SJSA1 (cell line): ENCODE measurements at places on chromosomes 12 and 14. TPM values are rescaled to one million over a fixed set of nuclear protein-coding genes. Genes with fewer than 3 reads are reported as not detected.

DNA sequence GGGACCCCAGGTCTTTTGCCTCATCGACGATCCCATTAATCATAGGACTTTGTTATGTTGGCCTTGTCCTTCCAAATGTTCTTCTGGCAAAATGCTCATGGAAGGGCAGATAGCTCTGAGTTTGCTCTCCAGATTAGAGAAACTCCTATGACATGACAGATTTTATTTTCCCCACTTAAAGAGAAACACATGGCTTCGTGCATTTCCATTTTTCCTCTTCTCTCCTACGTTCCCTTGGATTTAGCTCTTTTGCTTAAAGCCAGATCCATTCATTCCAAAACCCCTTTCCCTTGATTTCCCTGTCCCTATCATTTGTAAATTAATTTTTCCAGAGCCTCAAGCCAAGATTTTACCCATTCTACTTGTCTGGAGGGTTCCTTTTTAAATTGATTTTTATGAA lies 2.9 kb downstream of the PRIMA1 start:
- no peak for DNase-seq

Gene GRIN2B
- not detected in 2 replicates for total RNA-seq

Gene FAM234B
- total RNA-seq, result 3.5 and 6.8 TPM in 2 replicates

DNA sequence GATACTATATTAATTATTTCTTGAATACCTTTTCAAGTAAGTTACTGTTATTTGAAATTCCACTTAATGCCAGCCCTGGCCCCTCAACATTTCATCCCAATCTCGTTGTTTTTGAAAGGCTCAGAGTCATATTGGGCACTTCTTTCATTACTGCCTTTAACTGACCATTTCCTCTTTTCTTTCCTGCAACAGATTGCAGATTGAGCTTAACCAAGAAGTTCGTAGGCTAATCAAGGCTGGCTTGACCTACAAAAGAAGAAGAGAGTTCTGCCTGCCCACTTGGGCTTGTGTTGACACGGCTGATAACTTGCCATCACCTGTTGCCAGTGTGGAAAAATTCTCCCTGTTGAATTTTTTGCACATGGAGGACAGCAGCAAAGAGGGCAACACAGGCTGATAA lies 91.0 kb downstream of the FLRT2 start:
- DNase-seq, result no peak

Gene CIDEB
- not detected in 2 replicates for total RNA-seq

Gene SLC6A13
- not detected in 2 replicates for total RNA-seq

DNA sequence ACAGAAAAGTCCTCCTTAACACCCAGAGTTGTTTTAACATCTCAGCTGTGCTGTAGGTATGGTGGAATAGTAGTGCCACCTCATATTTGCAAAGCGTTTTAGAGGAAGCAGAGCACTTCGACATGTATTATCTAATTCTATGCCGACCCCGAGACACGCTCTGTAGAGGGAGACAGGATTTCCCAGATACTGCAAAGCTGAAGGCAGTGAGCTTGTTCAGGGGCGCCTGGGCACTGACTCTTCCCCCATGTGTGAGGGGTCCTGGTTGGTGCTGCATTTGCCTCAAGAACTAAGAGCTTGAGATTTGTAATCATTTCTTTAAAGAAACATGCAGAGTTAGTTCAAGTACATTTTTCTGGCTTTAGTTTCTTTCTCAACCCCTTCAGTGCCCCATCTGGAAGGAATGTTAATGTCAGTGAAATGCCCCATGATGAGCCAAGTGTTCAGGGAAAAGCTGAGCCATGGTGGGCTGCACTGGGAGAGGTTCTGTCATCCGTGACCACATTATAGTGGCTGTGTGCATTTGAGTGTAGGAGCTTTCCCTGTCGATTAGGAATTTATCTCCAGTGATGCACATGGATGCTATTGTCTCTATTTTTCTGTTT lies 66.3 kb downstream of the MBIP start:
- DNase-seq, result no peak

Gene CCDC196
- total RNA-seq, result not detected in 2 replicates

DNA sequence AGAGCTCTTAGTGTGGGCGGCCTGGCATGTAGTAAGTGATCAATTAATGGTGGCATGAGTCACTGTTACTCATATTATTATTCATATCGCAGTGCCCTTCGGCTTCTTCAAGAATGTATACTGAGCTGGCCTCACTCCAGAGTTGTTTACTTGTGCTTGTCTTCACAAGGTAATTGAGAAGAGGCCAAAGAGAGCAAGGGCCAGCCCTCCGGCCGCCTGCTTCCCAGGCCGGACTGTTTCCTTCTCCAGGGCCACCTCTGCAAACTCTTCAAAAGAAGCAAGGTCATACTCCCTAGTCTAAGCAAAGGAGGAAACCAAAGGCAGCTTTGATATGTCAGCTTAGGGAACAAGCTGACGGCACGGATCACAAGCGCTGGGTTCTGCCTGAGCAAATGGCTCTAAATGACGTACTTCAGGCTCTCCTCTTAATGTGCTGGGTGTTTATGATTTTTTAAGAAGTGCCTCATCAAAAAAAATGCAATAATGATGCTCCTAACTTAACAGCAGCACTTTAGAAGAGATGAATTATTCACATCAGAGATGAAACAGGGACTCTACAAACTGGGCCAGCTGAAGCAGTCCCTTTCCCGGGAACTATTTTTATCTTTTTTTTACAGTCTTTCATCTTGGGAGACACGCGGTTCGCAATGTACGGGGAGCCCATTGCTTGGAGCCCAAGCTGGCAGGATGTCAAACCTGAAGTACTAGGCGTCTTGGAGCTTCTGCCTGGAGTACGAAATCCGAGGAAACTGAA lies 65.6 kb upstream of the DLK1 start:
- DNase-seq, result no peak

Gene PRH2
- total RNA-seq, result not detected in 2 replicates

Gene MAP3K12
- total RNA-seq, result 6.7 and 8.6 TPM in 2 replicates

Gene ANKS1B
- not detected in 2 replicates for total RNA-seq

DNA sequence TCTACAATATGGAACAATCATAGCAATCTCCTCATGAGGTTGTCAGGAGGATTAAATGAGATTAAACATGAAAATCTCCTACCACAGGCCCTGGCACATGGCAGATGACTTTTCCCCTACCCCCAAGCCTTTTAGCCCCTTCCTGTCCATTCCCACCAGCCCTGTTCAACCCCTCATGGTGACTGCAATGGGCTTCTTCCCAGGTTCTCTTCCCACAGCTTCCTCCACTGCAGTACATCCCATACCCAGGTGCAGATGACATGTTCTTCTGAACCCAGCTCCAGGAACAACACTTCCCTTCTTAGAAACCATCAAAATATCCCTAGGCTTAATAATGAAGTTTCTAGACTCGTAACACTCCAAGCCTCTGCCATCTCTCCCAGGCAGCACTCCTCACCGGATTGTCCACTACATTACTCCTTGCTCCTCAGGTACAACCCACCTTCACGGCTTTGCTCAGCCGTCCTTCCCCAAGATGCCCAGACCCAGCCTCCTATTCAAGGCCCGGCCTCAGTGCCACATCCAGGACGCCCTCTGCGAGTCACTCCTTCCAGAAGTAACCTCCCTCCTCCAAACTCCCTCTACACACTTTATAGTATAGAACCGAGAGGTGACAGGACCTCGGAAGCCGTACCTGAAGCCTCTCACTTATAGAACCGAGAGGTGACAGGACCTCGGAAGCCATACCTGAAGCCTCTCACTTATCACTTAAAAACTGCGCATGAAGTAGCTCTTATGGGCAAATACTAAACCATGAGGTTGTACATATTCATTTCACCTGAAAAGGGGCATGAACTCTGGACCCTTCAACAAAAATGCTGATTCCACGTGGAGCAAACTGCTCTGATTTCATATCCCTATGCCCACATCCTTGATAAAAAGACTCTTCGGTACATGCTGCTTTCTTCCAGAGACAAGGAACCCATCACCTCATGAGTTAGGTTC lies 1.5 kb downstream of the CRACR2A start:
- DNase-seq, result no peak

GRCh38 chr14:93895023-93895604 lies 32.0 kb upstream of the FAM181A start:
- DNase-seq, result no peak

DNA sequence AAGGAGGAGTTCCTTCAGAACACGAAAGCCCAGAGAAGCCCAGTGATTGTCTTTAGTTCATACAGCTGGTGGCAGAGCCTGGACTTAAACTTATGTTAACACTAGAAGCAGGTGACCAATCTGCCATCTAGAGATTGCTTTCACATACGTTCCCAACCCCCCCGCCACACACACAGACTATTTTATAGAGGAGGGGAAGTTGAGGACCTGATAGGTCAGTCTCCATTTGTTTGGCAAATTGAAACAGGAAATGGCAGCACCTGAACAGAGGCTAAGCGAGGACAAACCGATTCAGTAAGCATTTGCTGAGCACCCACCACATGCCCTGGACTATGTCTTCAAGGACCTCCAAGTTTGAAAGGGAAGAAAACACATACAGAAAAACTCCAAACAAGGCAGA lies 4.8 kb upstream of the PLEKHD1 start:
- no peak for DNase-seq

- DNase-seq, result no peak
Observed at GRCh38 chr14:89251061-89251460, 166.0 kb downstream of the FOXN3 start.

Gene PDE3A
- 0.13 TPM in 1 of 2 replicates, not detected in the other for total RNA-seq

Gene POU6F1
- total RNA-seq, result 1.2 and 5.8 TPM in 2 replicates

GRCh38 chr12:93214523-93215289 lies 163.0 kb upstream of the NUDT4 start:
- no peak for DNase-seq

Gene RIMBP2
- total RNA-seq, result 0.16 TPM in 1 of 2 replicates, not detected in the other

DNA sequence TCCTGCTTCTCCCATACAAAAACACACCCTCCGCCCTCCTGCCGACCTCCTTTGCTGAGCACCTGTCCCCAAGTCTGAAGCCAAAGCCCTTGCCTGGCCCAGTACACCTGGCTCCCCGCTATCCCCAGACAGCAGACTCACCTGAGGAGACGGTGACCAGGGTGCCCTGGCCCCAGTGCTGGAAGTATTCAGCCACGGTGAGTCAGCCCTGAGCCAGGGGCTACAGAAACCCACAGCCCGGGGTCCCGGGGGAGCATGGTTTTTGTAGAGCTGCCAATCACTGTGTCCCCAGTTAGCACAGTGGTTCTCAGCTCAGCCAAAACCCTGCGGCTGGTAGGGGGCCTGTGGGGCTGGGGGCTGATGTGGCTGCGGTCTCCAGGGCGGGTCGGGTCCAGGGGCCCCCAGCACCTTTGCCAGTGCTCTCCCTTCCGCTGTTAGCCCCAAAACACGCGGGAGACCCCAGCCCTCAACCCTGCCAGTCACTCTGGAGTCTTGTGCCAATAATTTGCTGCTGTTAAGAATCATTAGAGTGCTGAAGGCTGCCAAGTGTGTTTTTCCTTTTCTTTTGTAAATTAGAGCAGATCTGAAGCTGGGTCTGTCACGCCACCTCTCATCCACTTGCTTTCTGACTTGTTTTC lies 339.0 kb downstream of the TMEM121 start:
- no peak for DNase-seq

GRCh38 chr12:5318874-5319273 lies 113.0 kb upstream of the NTF3 start:
- DNase-seq, result no peak
